ENCODE measurements at places on chromosomes 1 and 21.

DNA sequence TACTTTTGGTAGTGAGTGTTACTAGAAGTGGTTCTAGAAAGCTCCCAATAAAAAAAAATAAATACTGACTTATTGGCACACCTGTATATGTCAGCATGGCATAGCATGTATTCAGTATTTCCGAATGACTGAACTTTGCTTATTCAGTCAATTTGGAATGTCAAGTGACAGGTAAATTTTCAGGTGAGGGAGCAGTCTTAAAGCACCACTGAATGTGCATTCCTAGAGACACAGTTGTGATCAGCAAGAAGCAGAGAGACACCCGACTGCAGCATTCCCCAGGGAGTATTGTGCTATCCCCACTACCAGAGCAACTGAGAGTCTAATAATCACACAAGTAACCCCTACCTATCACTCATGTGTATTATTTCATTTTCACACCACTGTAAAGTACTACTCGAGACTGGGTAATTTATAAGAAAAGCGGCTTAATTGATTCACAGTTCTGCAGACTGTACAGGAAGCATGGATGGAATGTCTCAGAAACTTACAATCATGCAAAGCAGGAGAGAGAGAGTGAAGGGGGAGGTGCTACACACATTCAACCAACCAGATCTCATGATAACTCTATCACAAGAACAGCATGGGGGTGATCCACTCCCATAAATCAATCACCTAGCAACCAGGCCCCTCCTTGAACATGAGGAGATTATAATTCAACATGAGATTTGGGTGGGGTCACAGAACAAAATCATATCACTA, 201.5 kb downstream of the TBX15 start:
- DNase-seq, result no peak

DNA sequence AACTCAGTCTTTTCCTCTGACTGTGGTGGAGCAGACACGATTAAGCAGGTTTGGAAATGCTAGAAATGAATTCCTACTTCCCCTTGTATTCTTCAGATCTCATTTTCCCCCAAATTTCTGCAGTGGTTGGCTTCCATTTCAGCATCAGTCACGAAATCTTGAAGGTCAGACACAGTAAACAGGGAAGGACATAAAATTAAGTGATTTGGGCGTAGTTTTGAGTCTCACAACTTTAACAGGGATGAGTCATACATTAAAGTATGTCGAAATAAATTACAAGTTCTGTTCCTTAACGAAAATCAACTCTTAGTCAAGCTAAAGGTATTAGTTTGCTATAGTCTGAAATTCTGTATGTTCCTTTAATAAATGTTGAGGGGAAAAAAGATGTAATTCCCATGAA, 61.1 kb downstream of the HNRNPR start:
- peak; percentile 54 for DNase-seq

DNA sequence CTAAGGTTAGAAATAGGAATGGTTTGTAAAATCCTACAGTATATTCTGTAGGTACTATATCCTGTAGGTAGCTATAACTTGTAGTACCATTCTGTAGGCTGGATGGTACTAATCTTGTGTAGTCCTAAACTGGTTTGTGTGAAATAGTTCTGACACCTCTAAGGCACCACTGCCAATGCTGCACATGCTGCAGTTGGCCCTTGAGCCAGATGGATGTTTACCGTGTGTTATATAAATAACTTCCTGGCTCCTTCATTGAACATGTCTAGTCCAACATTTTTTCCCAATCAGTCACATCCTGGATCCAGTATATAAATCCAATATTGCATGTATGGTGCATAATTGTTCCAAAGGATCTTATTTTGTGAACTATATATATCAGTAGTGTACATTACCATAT, 89.5 kb upstream of the GNG4 start:
- DNase-seq, result no peak

- no peak for DNase-seq
Measured at GRCh38 chr1:31598980-31599379, 18.5 kb upstream of the HCRTR1 start.

DNA sequence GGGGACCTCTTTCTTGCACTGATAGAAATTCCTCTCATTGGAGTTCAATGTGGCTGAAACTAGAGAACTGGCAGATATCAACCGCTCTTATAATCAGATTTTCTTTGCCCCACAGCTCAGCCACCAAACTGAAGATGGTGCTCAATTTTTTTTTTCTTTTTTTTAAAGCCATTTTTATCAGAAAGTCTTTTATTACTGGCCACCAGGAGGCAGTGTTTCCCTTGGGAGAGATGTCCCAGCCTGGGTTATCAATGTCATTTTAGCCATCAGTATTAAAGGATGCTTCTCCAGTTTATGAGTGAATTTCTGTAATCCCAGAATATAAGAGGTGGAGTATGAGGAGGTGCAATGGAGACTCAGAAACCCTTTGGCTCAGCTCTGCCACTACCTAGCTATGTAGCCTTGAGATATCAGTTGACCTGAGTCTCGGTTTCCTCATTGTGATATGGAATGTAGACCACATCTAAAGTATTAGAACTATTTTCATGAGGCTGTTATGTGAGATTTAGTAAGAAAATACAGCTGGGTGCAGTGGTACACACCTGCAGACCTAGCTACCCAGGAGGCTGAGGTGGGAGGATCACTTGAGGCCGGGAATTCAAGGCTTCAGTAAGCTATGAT, 27.6 kb downstream of the CD244 start:
- no peak for DNase-seq

GRCh38 chr1:223870617-223871574, 25.1 kb upstream of the TP53BP2 start:
- no peak for DNase-seq

GRCh38 chr1:74641876-74642275, 31.7 kb downstream of the ERICH3 start:
- no peak for DNase-seq

- DNase-seq, result no peak
Measured at GRCh38 chr1:39687243-39687642, 4.0 kb downstream of the HPCAL4 start.

DNA sequence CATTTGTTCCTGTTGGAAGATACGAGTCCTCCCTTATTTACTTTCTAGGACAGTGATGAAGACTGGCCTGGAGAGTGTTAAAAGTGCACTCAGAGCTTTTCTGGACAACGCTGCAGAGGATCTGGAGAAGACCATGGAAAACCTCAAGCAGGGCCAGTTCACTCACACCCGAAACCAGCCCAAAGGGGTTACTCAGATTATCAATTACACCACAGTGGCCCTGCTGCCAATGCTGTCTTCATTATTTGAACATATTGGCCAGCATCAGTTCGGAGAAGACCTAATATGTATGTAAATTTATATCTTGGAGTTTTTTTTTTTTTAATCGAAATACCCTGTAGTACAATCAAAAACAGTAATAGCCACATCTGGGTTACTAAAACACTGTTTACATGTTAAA, 190.5 kb downstream of the ZP4 start:
- DNase-seq, result no peak

DNA sequence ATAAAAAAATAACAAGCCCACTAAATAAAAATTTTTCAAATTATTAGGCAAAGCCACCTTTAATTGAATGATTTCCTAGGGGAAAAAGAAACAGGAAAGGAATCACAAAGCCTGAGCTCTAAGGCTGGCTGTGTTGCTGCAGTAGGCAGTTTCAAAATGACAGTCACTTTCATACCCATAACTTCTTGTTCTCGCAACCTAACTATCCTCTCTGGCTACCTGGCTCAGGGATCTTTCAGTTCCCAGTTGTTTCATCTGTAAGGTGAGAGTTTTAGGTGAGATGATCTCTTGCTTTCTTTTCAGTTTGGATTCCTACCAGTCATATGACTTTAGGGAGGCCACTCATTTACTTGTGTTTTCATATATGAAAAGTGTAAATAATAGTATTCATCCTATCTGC, 226.1 kb downstream of the ASTN1 start:
- DNase-seq, result no peak

- no peak for DNase-seq
Measured at GRCh38 chr1:21725748-21726392, 56.7 kb upstream of the RAP1GAP start.

GRCh38 chr1:45244660-45245059, 38.3 kb upstream of the ZSWIM5 start:
- no peak for DNase-seq

GRCh38 chr1:93768380-93768863, 86.8 kb upstream of the BCAR3 start:
- DNase-seq, result no peak

DNA sequence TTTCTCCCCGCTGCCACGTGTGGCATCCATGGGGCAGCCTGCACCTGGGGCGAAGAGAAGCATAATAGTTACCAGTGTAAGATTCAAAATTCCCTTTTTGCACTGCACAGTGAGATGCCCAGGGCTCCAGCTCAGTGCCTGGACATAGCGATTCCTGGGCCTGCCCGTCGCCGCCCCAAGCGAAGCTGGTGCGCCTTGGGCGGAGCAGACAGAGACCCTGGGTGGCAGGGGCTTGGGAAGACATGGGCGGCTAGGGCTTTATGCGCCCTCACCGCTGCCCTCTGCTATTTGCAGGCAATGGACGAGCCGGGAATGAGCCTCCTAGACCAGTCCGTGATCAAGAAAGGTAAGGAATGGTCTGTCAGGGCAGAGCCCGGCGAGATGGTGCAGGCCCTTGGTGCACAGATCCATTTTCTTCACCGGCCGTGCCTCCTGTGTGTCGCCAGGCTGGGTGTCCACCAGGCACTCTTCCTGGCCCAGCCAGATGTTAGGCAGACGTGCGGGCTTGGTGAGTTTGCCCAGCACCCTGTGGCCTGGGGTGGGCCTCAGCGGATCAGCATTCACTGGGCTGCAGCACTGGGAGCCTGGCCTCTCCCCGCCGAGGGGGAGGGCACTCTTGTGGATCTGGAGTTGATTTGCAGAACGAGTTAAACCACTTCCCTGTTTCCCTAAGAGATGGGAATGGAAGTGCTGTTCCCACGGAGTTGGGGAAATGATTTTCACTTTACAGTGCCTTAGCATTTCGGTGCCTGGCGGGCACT, 1.7 kb downstream of the TFAP2E start:
- no peak for DNase-seq

DNA sequence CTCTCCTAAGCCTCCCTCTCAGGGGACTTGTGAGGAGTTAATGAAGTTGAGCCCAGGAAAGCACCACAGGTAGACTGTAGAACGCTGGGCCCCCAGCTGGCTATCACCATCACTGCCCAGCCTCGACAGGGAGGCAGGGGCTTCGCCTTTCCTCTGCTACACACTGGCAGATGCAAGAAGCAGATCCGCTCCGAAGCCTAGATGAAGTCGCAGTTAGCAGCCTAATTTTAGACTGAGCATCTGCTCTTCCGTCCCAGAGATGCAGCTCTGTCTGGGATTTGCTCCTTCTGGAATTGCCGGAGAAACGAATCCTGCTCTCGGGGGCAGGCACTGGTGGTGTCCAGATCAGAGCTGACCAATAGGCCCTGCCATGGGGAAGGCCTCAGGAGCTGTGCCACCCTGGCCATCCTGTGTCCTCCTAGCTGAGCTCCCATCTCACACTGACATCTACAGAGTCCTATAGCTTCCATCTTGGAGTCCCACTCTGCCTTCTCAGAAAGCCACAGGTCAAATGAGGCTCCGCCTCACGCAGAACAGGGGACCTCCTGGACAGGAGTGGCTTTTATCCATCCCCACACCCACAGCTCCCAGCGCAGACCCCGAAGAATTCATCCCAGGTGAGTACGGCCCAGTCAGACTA, 186.8 kb upstream of the EDN2 start:
- DNase-seq, result no peak

- DNase-seq, result no peak
Measured at GRCh38 chr21:43782431-43783097, 6.5 kb upstream of the CSTB start.

- no peak for DNase-seq
Measured at GRCh38 chr1:233655301-233655740, 41.4 kb downstream of the KCNK1 start.

DNA sequence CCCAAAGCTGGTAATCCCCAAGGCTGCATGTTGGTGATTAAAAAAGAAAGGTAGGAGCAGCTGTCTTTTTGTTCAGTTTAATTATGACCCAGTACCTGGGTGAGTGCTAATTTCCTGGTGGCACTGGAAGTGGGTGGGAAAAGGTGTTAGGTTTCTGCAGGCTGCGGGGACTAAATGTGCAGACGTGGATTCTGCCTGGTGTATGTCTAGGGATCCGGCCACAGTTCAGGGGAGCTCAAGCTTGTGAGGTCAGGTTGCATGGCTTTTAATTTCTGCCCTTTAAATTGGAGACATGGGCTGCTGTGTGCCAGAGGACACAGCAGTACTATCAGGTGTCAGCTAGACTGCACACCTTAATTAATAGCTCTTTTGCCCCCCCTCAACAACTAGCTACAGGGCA, 20.3 kb upstream of the TBX19 start:
- DNase-seq, result no peak

DNA sequence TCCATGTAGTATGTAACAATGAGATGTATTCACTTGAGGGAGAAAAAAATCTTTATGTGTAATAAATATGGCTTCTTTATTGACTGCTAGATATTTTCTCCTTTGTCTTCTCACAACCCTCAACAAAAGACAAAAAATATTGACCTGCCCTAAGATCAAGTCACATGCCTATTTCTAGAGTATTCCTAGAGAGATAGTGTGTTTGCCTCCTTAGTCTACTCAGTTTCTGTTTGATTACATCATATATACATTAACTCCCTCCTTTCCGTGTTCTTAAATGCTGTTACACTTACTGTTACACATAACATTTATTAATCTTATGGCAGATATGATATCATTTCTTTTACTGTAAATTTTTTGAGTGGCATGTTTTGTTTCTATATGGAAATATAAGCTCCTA, 281.6 kb upstream of the RGS18 start:
- no peak for DNase-seq

DNA sequence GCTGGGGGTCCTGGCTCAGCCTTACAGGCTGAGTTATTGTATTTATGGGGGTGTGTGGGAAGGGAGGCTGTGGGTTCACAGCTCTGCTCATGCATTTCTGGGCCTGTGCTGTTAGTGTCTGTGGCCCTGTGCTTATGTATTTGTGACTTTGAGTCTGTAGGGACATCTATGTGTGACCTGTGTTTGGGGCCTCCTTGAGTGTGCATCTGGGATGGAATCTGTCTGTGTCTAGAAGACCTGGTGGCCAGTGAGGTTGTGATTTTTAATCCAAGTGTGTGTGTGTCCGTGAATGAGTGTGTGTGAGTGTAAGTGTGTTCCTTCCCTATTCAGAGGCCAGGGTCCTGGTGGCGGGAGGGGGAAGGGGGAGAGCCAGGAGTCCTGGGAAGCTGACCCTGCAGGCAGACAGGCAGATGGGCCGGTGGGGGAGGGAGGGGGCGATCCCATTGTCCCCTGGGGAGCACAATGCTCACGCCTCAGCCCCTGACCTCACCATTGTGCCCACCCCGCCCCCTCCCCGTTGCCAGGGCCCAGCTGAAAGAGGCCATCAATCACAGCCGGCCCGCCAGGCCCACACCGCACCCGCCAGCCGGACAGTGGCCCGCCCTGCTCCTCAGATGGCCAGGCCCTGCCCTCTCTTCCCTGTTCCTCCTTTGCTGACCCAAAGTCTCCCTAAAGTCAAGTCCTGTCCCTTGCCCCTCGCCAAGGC, 19.6 kb downstream of the SLC27A3 start:
- DNase-seq, result no peak

GRCh38 chr1:150562446-150563339, 13.5 kb downstream of the ADAMTSL4 start:
- no peak for DNase-seq

GRCh38 chr1:88935522-88936222, 44.3 kb upstream of the GTF2B start:
- no peak for DNase-seq

GRCh38 chr1:209561532-209561931, 22.0 kb upstream of the CAMK1G start:
- DNase-seq, result no peak

Measured in AG04449 (cell line).